H9 (cell line): ENCODE measurements at places on chromosomes 5 and 9. TPM values are rescaled to one million over a fixed set of nuclear protein-coding genes. Genes with fewer than 3 reads are reported as not detected.

- peak overlapping the region; percentile 78 for H3K4me3 ChIP-seq
- H3K4me1 ChIP-seq = no peaks in the 10 kb centered on the region; the same call in 1 of the 2 replicates
- no peaks in the 10 kb centered on the region for H3K27me3 ChIP-seq
- DNase-seq = peak; percentile 46
- H3K27ac ChIP-seq = no peak overlapping the region
Measured at GRCh38 chr9:127121628-127122175, 733 bp downstream of the ANGPTL2 start.

Gene KIF12
- total RNA-seq = 1.8 and 3.3 TPM in 2 replicates

- H3K36me3 ChIP-seq = peaks cover 10% of the 10 kb centered on the region
- DNase-seq = no peak
Measured at GRCh38 chr9:136564379-136564988, 18.6 kb upstream of the NOTCH1 start.

- peaks cover 2% of the 10 kb centered on the region for H3K36me3 ChIP-seq
- no peak overlapping the region for H3K4me3 ChIP-seq
- H3K27ac ChIP-seq = no peak overlapping the region
- no peaks in the 10 kb centered on the region for H3K27me3 ChIP-seq
- no peaks in the 10 kb centered on the region for H3K4me1 ChIP-seq
Measured at GRCh38 chr5:122262103-122262502, 49.9 kb upstream of the SNCAIP start.

Gene C9
- total RNA-seq = not detected in 2 replicates
